ENCODE measurements at places on chromosomes 7 and 10.

- no peak for DNase-seq
Observed at GRCh38 chr10:111801841-111802240, 381.7 kb downstream of the GPAM start.

DNA sequence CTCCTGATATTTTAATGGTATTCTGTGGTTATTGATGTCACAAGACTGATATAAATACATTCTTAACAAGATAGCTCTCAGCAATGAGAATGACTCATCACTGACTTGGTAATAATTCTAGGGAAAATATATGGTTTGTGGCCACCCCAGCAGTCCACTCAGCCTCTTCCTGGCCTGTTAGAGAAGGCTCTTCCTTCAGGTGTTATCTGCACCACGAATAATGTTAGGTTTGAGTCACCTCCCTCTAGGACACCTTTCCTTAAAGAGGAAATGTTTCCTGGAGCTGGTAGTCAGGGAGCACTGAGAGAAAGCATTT, 163.3 kb downstream of the SVIL start:
- no peak for DNase-seq

- no peak for DNase-seq
Observed at GRCh38 chr10:128884496-128885072, 582.5 kb upstream of the MGMT start.

DNA sequence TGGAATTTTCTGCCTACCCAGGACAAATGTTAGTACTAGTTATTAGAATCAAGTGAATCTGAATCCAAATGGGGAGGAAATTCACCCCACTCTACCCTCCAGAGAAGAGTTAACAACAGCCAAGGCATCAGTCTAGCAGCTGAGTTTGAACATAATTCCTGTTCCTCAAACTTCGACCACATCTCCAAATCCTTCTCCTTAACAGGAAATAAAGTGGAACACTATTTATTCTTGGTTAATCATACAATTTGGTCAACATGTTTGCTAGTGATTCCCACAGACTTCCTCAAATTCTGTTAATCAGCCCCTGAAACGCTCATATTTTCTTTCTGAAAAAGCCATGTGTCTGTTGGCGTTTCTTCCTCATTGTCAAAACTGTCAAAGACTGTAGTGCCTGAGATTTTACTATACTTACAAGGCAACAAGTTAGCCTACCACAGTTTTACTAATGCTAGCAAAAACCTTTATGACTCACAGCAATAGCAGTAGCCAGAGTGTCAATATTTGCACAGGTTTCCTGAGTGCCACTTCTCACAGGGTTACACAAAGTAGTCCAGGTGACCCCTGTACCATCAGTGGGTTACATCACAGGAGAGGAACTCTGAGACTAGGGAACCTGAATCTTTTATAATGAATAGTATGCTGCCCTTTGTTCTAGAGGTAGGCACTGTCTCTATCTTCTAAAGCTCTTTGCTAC, 202.9 kb downstream of the GRM3 start:
- DNase-seq, result no peak

DNA sequence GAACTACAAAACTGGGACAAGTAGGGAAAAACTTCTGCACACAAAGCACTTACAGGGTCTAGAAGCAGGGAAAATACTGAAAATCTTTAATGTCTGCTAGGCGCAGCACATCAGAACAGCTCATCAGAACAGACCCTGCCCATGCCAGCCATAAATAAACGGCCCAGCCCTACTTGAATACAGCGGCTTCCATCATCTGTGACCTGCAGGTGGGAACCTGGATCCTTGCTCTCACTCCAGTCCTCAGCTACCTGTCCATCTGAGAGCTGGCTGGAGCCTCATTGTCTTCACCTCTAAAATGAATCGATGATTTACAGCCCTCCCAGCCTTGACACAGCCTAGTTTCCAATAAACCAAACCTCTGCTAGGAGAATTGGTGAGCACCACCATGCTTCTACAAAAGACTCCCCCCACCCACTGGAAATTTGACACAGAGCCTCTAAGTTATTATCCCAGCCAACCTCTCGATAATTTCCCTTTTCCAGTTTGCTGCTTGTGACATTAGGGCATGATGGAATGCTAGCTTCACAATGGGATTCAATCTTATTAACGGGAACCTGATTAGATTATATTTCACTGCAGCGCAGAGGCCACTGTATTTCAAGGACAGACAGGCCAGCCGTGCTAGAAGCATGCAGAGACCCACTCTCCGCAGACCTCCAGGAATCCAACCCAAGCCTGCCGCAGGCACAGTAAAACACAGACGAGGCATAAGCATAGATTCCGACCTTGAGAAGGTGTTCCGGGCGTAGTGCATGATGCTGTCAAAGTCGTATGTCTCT, 61.6 kb upstream of the OPALIN start:
- DNase-seq, result no peak
